ENCODE measurements at places on chromosomes 6 and 20.

DNA sequence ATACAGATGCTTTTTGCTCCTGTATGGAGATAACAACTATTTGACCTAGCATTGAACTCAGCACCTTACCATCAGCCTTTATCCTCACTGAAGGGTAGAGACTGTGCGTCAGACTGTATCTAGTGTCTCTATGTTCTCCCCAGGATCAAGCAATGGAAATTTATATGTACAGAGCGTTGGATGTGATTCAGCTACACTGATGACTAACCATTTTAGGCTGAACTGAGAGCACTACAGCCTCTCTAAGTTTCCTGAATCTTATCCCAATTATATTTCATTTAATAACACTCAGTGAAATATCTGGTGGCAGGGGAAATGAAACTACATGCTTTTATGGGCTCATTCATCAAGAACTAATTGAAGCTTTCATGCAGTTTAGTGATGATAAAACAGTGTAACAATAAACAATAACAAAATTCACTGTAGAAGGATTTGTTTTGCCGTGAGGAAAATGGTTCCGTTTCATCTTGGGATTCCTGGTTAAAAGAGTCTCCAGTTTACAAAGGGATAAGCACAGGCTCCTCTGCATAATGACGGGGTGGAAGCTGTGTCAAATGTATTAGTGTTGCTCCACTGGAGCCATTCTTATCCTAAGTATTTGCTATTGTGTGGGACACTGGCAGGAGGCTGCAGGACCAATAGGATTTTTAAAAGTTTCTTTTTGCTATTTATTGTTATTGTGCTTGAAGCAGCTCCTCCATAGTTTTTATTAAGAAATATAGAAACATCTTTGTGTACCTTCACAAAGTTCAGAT lies 567.6 kb upstream of the MMS22L start:
- DNase-seq, result no peak

GRCh38 chr20:21397341-21398108 lies at the start of gene NKX2-4:
TSS of gene NKX2-4 (minus strand) at chr20:21397526. CDS start at chr20:21397399, 127 bp downstream.
- no peak for DNase-seq

DNA sequence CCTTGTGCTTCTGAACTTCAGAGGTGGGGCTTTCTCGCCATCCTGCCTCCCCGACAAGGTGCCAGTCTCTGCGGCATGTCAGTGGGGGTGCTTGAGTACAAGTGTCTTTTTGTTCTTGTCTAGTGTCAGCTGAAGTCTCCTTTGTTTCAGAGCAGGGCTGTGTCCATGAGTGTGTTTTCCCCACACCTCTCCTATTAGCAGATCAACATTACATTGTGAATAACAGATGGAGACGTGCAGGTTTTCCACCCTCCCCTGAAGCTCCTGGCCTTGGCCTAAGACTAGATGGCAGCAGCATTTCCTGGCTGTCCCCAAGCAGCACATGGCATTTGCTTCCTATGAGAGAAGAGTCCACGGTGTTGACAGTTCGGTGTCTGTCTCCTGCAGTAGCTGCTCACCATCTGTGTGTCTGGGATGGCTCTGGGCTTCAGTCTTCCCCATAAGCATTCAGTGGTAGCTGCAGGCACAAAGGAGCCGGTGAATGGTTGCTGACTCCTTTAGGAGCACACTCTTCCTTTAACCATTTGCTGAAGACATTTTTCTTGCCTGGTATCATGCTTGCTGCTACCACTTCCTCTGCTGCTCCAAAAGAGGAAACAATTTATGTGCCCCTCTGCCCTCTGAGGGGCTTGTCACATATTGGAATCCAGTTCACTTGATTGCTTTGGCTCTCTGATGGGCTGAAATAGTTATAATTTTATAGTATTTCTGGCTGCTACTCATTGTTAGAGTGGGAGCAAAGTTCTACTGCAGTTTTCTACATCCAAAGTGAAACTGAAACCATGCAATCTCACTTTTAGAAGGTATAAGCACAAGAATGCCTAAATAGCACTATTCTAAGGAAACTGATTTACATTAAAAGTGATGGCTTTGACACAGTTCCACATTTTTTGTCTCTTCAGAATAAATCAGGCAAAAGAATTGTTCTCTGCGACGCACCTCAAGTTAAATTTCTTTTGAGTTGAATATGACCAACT lies 913.0 kb downstream of the C6orf118 start:
- peak; percentile 53 for DNase-seq

- DNase-seq, result no peak
These were observed 65.1 kb downstream of the CBFA2T2 start for GRCh38 chr20:33554914-33555420.

- no peak for DNase-seq
These were observed 93.6 kb downstream of the ARMC2 start for GRCh38 chr6:108941859-108942258.

- DNase-seq, result no peak
These were observed 139.7 kb downstream of the PAK5 start for GRCh38 chr20:9699181-9699580.

GRCh38 chr20:17525650-17526049 lies 5.5 kb downstream of the BFSP1 start:
- DNase-seq, result no peak

DNA sequence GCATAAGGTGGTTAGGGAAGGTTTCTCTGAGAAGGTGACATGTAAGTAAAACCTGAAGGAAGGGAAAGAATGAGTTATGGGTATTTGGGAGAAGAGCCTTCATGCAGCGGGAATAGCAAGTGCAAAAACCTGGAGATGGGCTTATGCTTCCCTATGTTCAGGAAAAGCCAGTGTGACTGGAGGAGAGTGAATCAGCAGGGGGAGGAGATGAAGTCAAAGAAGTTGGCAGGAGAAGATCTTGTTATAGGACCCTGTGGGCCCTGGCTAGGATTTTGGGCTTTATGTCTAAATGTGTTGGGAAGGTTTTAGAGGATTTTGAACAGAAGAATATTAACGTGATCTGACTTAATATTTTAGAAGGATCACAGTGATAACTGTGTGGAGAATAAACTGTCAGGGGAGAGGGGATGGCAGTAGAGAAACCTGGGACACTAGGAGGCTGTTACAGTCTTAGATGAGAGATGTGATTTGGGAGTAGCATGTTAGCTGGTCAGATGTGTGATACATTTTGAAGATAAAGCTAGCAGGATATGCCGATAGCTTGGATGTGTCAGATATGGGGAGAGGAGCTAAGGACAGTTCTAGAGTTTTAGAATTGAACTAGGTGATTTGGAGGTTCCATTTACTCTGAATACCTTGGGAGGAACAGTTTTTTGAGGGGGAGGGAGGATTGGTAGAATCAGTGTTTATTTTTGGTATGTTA lies 41.0 kb downstream of the PHF3 start:
- DNase-seq, result no peak
